ENCODE measurements at places on chromosomes 1 and 21.

DNA sequence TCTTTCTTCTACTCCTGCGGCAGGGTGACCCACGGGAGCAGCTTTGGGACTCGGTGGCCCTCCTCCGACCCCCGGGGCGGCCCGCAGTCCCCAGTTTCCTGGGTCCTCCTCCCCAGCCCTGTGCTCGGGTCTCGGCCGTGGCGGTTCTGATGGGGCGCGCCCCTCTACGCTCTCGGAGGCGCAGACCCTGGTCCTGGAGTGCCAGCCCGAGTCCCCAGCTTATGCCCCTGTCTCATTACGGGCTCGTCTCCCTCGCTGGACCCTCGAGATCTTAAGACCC lies 430 bp downstream of the BTG2 start:
- no peak for DNase-seq

DNA sequence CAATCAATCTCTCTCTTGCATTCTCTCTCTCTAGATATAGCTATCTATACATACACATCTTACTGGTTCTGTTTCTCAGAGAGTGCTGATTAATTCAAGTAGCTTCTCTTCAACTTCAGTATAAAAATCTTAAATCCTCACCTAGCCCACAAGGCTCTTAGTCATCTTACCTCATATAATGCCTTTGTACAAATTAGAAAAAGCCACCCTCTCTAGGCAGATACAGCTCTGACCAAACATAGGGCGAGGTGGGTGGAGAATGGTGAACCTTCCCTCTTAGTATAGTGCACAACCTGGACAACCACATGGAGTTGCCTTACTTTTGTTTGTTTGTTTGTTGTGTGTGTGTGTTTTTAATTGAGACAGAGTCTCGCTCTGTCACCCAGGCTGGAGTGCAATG lies 5.1 kb upstream of the INAVA start:
- peak; percentile 56 for DNase-seq

- no peak for DNase-seq
These were observed 169.9 kb downstream of the HS2ST1 start for GRCh38 chr1:87084244-87084836.

- no peak for DNase-seq
These were observed 24.9 kb upstream of the PODN start for GRCh38 chr1:53037159-53037558.

- DNase-seq = no peak
These were observed 101.0 kb upstream of the GUCA2B start for GRCh38 chr1:42052072-42052699.

GRCh38 chr21:28877318-28877884 lies 115.3 kb downstream of the LTN1 start:
- DNase-seq = no peak

GRCh38 chr1:206738370-206739366 lies 31.9 kb upstream of the IL19 start:
- DNase-seq = no peak

DNA sequence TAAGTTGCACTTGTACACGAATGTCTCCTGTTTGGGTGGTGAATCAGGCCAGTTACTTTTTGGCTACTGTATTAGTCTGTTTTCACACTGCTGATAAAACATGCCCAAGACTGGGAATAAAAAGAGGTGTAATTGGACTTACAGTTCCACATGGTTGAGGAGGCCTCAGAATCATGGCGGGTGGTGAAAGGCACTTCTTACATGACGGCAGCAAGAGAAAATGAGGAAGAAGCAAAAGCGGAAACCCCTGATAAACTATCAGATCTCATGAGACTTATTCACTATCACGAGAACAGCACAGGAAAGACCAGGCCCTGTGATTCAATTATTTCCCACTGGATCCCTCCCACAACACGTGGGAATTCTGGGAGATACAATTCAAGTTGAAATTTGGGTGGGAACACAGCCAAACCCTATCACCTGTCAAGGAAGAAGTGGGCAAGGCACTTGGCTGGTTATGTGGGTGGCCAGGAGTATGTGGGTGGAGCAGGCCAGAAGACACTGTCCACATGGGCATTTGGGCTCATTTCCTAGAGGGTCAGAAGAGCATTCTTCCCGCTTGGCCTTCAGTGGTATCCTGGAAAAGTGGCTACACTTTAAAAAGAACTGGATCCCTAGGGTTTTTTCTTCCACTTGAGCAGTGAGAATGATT lies 228.8 kb downstream of the HHAT start:
- no peak for DNase-seq

GRCh38 chr1:210231846-210232510 lies 618 bp upstream of the SERTAD4 start:
- DNase-seq = no peak
